ENCODE measurements at places on chromosomes 5 and 9. TPM values are rescaled to one million over a fixed set of nuclear protein-coding genes. Genes with fewer than 3 reads are reported as not detected.
A peak's percentile ranks its signal among the peaks of the same experiment; 100 is the strongest.

GRCh38 chr5:159921721-159922120 lies 5.4 kb downstream of the ADRA1B start:
- H3K4me3 ChIP-seq = no peak overlapping the region
- H3K27ac ChIP-seq = no peak overlapping the region
- peaks cover 32% of the 10 kb centered on the region for H3K27me3 ChIP-seq
- peaks cover 3% of the 10 kb centered on the region for H3K4me1 ChIP-seq
- no peak for DNase-seq
- no peaks in the 10 kb centered on the region for H3K36me3 ChIP-seq

- no peak overlapping the region for H3K4me3 ChIP-seq
- peaks cover 17% of the 10 kb centered on the region for H3K4me1 ChIP-seq
- no peaks in the 10 kb centered on the region for H3K27me3 ChIP-seq
- H3K36me3 ChIP-seq = no peaks in the 10 kb centered on the region
- DNase-seq = no peak
- H3K27ac ChIP-seq = no peak overlapping the region
Observed at GRCh38 chr5:112709416-112709815, 28.3 kb upstream of the APC start.

Gene SEMA4D
- total RNA-seq = 448 TPM

GRCh38 chr5:80409367-80409966 lies 1.6 kb downstream of the ZFYVE16 start:
- no peak overlapping the region for H3K4me3 ChIP-seq
- no peaks in the 10 kb centered on the region for H3K27me3 ChIP-seq
- peaks cover 11% of the 10 kb centered on the region for H3K4me1 ChIP-seq
- no peak for DNase-seq
- H3K36me3 ChIP-seq = no peaks in the 10 kb centered on the region

DNA sequence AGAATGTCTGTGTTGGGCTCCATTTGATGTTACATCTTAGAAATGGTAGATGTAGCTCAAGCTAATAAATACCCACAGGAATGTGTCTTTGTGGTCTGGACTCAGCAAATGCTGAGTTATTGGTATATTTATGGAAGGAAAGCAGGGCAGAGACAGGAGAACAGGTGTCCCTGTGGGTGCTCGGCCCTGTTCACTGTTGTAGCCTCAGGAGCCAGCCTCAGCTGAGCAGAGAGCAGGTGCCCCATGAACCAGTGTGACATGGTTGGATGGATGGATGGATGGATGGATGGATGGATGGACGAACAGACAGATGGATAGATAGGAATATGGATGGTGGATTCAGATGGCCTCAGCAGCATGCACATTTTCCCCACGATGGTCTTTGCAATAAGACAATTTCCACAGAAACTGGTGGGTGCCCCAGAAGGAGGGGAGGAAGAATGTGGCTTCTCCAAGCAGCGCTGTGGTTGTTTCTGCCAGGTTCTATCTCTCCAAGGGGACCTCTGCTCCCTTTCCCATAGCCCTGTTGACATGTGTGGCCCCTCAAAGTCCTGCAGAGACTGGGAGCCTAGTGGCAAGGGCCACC lies 8.2 kb upstream of the IRF1 start:
- no peak for DNase-seq
- H3K27ac ChIP-seq = peak overlapping the region; percentile 34
- H3K4me3 ChIP-seq = no peak overlapping the region
- H3K36me3 ChIP-seq = no peaks in the 10 kb centered on the region
- no peaks in the 10 kb centered on the region for H3K27me3 ChIP-seq
- peaks cover 72% of the 10 kb centered on the region for H3K4me1 ChIP-seq

DNA sequence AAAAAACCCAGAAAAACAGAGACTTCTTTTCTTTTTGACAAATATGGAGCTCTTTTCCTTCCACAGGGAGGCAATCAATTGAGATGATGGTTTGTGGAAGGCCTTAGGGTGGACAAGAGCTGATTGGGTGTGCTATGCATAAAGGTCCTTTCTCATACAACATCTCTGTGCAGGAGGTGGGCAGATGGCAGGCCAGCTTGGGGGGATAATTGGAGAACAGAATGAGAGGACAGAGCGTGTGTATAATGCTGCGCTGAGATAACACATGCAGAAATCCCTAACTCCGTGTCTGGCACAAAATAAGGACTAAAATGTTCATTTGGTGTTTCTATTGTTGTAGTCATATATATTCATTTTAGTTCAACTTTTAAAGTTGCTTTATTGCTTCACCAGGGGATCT lies 159.0 kb upstream of the MEF2C start:
- no peaks in the 10 kb centered on the region for H3K27me3 ChIP-seq
- no peak overlapping the region for H3K27ac ChIP-seq
- no peaks in the 10 kb centered on the region for H3K4me1 ChIP-seq
- no peak for DNase-seq

- no peak overlapping the region for H3K4me3 ChIP-seq
- H3K4me1 ChIP-seq = no peaks in the 10 kb centered on the region
- H3K36me3 ChIP-seq = no peaks in the 10 kb centered on the region
- no peak overlapping the region for H3K27ac ChIP-seq
- DNase-seq = no peak
- H3K27me3 ChIP-seq = no peaks in the 10 kb centered on the region
Observed at GRCh38 chr9:36895744-36896260, 138.3 kb downstream of the PAX5 start.

DNA sequence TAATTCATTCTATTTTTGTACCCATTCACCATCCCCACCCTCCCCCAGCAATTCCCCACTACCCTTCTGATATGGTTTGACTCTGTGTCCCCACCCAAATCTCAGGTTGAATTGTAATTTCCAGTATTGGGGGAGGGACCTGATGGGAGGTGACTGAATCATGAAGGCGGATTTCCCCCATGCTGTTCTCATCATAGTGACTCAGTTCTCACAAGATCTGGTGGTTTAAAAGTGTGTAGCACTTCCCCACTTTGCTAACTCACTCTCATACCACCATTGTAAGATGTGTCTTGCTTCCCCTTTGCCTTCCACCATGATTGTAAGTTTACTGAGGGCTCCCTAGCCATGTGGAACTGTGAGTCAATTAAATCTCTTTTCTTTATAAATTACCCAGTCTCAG lies 25.9 kb upstream of the TESK1 start:
- no peak for DNase-seq
- H3K36me3 ChIP-seq = no peaks in the 10 kb centered on the region
- H3K27ac ChIP-seq = no peak overlapping the region
- no peaks in the 10 kb centered on the region for H3K4me1 ChIP-seq

DNA sequence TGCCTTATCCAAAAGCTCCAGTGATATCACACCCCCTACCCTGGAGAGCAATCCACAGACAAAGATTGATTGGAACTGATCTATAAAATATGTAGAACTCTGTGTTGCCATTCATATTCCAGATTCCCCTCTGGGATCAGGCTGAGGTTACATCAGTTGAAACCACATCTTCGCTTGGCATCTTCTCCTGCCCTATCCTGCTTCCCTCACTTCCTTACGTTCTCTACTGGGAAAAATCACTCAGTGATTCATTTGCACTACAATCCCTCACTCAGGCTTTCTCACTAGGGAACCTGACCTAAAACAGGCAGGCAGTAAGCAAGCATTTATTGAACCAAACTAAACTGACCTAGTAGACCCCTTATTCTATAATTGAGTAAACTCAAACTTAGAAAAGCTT lies 111.7 kb downstream of the ESM1 start:
- H3K27ac ChIP-seq = no peak overlapping the region
- H3K36me3 ChIP-seq = no peaks in the 10 kb centered on the region
- no peaks in the 10 kb centered on the region for H3K4me1 ChIP-seq
- no peaks in the 10 kb centered on the region for H3K27me3 ChIP-seq

Gene ABL1
- total RNA-seq = 65.6 TPM
